ENCODE measurements at places on chromosomes 6 and 20.

DNA sequence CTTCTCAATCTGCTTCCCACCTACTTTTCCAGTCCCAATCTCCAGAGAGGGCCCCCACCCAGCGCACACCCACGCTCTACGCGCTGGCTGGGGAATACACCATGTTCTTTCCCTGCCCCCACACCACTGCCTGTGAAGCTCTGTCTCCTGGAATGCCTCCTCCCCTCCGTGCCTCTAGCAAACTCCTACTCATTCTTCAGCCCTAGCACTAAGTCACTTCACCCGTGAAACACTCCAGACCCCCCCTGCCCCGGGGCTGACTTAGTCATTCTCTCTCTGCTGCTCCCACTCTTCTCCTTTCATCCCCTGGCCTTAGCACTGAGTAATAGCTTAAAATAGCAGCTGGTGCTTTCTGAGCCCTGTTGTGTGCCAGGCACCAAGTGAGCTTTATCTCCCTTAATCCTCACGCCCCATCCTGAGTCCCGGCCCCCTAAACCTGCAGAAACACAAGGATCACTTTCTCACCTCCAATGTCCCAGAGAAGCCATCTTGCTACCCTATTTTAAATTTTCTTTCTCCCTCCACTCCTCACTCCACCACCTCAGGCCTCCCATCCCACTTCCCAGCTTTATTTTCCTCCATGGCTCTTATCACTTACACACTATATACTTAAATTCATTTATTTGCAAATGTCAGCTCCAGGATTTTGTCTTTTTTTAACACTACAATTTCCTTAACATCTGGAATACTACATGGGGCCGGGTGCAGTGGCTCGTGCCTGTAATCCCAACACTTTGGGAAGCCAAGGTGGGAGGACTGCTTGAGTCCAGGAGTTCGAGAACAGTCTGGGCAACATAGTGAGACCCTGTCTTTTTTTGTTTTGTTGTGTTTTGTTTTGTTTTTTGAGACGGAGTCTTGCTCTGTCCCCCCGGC lies 6.3 kb upstream of the PARD6B start:
- peak; percentile 90 for DNase-seq

- DNase-seq: no peak
These were observed 62.3 kb downstream of the RIPOR3 start for GRCh38 chr20:50628853-50629669.

- no peak for DNase-seq
These were observed 9.2 kb upstream of the PLEKHG1 start for GRCh38 chr6:150590446-150590845.

DNA sequence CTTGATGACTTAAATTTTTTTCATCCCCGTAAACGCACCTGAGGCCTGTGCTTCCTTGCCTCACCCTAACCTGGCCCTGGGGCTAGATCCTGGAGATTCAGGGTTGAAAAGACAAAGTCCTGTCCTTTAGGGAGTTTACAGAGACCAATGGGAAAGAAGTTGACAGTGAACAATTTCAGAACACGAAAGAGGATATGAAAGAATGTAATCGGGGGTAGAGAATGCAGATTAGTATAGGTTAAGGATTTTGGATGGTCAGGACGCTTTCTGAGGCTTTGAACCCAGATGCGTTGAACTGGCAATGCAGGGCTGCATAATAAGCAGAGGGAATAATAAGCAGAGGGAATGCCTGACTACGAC lies 1.7 kb upstream of the FBXO5 start:
- DNase-seq: no peak

DNA sequence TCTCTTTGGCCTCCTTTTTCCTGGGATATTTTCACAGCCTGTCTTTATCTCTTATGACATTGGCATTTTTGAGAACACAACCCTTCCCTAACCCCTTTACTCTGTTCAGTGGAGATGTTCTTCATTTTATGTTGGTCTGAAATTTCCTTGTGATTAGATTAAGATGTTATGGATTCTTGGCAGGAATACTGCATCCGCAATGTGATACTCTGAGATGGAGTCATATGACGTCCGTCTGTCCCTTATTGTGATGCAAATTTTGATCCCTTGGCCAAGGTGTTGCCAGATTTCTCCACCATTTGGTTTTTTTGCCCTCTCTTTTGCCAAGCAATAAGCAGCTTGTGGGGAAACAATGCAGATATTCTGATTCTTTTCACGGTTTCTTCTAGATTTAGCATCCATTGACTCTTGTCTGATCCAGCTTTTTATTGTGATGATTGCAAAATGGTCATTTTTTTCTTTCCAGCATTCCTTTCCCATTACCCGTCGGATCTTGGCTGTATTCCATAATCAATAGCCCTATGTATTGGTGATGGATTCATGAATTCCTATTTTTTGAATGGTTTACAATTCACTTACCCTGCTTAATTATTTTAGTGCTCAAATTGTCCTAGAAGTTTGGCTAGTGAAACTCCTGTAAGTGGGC lies 85.1 kb downstream of the NCOA3 start:
- no peak for DNase-seq

GRCh38 chr6:169808608-169808967 lies 57.2 kb downstream of the ERMARD start:
- no peak for DNase-seq

GRCh38 chr20:4082406-4083097 lies 67.2 kb upstream of the RNF24 start:
- DNase-seq: no peak

GRCh38 chr20:37295595-37295994 lies 6.1 kb downstream of the MANBAL start:
- no peak for DNase-seq

DNA sequence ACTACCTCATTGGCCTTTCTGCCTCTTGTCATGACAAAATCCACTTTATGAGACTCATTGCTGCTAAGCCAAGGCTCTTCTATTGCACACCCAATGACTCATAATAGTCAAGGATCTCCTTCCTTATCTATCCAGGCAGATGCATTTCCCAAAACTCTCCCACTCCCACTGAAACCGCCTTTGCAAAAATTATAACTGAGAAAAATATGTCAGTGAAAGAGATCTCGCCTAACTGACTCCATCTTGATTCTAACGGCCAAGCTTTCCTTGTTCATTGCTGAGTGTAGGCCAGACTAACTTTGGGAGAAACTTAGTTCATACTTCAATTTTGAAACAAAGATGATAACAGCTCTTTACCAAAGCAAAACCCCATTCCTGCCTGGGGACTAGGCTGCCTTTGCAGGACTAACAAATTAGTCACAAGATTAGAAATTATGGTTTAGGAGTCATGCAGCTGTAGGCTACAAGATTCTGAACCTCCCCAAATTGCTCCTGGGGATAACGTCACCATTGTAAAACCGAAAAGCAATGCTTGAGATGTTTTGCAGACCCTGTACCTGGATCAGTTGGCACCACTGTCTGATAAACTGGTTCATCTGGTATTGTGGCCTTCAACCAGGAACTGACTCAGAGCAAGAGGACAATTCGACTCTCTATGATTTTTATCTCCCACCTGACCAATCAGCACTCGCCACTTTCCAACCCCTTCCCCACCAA lies 47.1 kb downstream of the HAO1 start:
- DNase-seq: no peak

- DNase-seq: no peak
These were observed 3.1 kb downstream of the BMP6 start for GRCh38 chr6:7728855-7729590.

- DNase-seq: no peak
These were observed 8.5 kb upstream of the MYL9 start for GRCh38 chr20:36532822-36533221.

GRCh38 chr6:24019393-24019792 lies 106.6 kb upstream of the NRSN1 start:
- no peak for DNase-seq

DNA sequence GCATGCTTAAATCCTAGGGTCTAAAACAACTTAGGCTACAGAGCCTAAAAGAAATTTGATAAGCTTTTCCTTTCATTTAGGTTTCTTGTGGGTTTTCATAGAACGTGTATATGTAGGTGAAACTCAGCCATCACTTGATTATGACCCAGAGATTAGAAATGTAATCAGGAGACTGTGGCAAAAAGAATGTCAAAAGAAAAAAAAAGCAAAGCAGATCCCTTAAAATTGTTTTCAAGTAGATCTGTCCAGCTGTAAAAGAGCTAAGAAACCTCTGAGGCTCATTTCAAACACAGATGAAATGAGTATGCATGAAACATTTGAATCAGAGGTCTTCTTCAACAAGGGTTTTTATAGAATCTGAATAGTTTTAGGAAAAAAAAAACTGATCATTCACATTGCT lies 341.3 kb upstream of the PRDM1 start:
- no peak for DNase-seq

DNA sequence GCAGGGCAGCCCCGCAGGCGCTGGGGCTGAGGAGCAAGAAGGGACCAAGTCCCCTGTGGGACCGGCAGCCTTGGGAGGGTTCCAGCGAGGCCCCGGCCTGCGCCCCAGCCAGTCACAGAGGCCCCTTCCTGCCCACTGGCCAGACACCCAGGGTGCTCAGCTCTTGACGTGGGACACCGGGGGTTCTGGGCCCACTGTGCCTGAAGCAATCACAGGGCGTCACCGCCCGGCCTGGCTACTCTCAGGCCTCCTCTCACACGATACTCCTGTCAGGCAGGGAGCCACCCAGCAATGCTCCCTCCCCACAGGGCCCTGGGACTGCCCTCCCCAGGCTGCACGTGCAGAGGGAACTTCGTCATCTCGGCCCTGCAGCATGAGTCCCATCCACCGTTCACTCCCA lies 14.5 kb downstream of the TAF4 start:
- DNase-seq: no peak

DNA sequence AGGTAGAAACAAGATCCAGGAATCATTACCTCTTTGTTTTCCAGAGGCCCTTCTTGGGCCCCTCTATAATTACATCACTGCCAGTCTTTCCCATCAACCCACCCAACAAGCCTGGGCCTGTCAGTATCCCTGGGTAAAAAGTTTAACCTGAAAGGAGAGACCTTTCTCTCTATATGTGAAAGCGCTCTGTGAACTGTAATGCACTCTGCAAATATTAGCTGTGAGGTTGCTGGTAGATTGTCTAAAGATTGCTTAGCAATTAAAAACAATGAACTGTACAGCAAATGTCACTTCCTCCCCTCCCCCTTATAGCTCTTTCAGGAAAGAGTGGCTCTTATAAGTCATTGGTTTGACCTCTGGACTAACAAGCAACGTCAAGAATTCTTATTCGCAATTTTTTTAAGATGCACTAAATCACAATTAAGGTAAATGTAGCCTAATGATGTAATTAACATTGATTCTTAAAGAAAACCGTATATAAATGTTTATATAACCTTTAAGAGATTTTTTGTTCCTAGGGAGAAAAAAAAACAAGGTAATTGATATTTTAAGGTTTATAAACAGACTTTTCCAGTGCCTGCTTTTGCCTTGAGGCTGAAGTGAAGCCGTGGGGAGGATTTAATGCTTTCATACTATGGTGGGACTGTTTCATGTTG lies 18.4 kb downstream of the ECT2L start:
- no peak for DNase-seq

- no peak for DNase-seq
These were observed 173.0 kb downstream of the SOD2 start for GRCh38 chr6:159520002-159520401.

GRCh38 chr6:3278691-3279090 lies 19.9 kb downstream of the PSMG4 start:
- DNase-seq: no peak

- no peak for DNase-seq
These were observed 61.3 kb upstream of the TBXT start for GRCh38 chr6:166228839-166229528.
